ENCODE measurements at places on chromosomes 16 and 17.

GRCh38 chr16:1309888-1310831, 724 bp downstream of the UBE2I start:
- peak; percentile 57 for DNase-seq

DNA sequence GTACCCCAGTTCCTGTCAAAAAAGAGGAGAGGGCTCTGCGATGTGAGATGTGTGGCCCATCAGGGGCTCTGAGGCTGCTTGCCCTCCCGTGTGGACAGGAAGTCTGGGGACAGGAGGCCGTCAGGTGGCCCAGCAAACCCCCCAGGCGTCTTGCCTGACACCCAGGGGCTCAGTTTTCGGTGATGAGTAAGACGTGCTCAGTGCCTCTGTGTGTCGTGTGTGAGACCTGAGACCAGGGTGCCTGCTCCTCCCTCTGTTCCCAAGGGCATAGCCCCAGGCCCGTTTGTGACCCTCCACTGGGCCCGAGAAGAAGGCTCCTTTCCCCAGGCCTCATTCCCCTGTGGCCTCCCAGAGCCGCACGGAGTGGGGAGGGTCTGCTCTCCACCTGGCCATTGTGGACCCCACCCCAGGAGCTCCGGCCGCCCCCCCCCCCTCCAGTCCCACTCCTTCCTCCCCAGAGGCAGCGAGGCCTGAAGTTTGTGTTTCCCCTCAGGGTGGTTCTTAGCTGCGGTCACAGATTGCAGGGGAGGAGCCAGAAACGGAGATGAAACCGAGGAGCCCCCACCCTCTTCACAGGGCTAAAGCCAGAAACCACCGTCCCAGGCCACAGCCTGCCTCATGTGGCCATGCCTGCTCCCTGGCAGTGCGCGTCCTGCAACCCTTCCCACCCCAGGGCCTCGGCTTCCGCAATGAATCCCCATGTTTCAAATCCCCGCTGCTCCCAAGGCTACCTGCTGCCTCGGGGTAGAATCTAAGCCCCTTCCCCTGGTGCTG, 4.9 kb upstream of the ACTG1 start:
- no peak for DNase-seq

DNA sequence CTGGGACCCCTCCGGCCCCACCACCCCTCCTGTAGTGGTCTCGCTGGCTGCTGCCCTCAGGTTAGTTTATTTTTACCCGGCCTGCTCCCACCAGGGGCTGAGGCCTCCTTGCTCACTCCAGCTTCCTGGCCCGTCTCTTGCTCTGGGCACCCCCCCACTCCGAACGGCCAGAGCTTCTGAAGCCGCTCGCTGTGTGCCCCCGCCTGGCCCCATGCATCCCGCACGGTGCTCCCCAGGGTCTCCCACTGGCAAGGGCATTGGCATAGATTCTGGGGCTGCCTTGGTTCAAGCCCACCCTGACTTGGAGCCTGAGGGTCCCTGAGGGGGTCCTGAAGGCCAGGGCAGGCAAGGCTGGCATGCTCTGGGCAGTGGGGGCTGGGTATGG, 186.4 kb downstream of the SEC14L1 start:
- no peak for DNase-seq

DNA sequence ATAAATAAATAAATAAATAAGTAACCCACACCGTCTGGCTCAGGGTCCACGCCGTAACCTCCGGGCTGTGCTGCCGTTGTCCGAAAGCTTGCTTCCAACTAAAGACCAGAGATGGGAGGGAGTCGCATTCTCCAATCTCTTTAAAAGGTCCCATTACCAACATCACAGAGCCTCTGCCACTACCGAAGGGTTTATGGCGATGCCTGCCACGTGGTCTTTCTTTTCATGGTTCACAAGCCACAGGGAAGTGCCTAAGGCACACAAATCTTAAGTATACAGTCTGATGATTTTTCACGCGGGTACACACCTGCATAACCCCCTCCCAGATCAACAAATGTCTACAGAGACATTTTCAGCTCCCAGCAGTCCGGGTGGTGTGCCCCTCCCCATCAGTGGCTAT, 1.4 kb downstream of the COTL1 start:
- DNase-seq, result no peak

DNA sequence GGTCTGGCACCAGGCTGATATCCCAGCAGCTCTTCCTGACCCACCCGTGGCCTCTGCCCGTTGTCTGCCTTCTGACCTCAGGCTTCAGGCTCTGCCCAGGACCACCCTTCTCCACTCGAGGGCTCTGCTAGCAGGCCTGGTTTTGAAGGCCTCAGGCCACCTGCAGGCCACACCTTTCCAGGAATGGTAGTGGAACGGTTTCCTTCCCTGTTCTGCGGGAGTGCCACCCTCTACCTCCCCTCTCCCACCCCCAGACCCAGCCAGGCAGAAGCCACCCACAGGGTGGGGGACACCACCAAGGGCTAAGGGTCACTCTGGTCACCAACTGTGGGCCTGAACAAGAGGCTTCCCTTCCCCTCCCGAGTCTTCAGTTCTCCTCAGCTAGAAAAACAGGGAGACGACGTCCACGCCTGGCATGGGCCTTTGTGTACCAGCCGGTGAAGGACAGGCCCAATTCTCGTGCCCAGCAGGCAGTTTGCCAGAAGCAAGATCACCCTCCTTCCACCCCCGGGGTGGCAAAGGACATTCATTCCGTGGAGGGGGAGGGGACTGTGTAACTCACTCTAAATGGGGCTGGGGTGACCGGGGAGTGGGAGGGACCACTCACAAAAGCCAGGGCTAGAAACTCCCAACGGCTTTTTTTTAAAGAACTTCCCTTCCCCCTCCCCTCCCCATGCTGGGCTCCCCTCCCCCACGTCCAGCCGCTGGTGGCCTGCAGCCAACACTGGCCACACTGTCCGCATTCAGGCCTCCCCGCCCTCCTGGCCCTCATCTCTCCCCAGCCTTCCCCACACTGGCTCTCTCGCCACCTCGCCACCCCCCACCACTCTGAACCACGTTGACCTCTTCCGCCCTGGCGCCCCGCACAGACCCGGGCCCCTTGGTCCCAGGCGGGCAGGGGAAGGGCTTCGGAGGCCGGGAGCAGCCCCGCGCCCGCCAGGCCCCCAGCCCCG, 7.7 kb downstream of the CBX4 start:
- DNase-seq, result no peak

- no peak for DNase-seq
Observed at GRCh38 chr16:73347500-73348375, 299.8 kb upstream of the ZFHX3 start.

GRCh38 chr16:63195336-63195735, 1159.1 kb upstream of the CDH8 start:
- no peak for DNase-seq

- DNase-seq, result no peak
Observed at GRCh38 chr16:28172336-28172735, 39.4 kb downstream of the XPO6 start.

- DNase-seq, result no peak
Observed at GRCh38 chr16:57533431-57534336, 2.7 kb downstream of the CCDC102A start.

DNA sequence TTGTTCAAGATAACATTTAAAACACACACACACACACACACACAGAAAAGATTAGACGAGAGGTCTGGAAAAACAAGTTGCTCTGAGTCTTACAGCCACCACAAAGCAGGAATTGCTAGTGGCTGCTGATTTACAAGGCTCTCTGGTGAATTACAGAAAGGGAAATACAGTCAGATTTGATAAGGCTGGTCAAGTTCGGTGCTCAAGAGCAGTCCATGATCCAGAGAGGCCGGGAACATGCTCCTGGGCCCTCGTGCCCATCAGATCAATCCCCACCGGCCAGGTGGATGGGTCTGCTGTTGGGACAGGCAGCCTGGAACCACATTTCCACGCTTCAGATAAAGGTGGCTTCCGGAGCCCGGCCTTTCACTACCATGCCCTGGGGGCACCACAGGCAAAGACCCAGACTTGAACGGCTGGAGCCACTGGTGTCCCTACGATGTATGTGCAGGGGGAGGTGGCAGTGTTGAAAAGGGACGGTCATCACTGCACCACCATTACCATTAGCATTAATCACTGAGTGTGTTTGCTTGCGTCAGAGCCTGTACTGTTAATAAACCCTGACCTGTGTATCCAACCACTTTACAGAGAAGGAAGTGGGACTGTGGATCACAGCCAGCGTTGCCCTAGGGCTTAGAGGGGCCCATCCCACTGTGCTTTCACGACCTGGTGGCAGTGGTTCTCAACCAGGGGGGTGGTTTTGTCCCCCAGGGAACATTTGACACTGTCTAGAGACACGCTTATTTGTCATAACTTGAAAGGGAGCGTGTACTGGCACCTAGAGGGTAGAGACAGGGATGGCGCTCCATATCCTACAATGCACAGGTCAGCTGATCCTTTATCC, 95.1 kb downstream of the XYLT1 start:
- DNase-seq, result no peak

DNA sequence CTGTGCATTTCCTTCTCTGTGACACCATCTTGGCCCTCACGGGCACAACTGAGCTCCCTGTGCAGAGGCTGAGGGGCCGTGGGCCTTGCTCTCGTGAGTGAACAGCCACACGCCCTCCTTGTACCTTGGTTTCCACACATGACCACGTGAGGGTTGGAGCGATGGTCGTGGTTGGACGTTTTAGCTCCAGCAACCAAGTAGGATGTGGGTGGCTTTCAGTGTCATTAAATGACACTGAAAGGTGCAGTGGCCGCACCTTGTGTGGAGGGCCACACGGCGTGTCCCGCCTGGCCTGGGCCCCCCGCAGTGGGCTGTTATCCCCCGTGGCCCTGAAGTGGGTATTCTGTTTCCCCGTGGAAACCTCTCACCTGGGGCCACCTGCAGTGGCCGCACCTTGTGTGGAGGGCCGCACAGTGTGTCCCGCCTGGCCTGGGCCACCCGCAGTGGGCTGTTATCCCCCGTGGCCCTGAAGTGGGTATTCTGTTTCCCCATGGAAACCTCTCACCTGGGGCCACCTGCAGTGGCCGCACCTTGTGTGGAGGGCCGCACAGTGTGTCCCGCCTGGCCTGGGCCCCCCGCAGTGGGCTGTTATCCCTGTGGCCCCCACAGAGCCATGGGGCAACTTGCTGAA, 28.2 kb downstream of the ACSF3 start:
- no peak for DNase-seq

- DNase-seq, result no peak
Observed at GRCh38 chr17:71166311-71166710, 954.5 kb upstream of the SOX9 start.

GRCh38 chr16:10181196-10182162, 749 bp downstream of the GRIN2A start:
- peak; percentile 68 for DNase-seq

GRCh38 chr16:75491876-75492275, 3.4 kb downstream of the CHST6 start:
- peak; percentile 18 for DNase-seq

- DNase-seq, result peak; percentile 45
Observed at GRCh38 chr16:80583466-80583865, 42.7 kb downstream of the DYNLRB2 start.

- DNase-seq, result no peak
Observed at GRCh38 chr16:27511657-27512448, 37.9 kb downstream of the GTF3C1 start.

- DNase-seq, result no peak
Observed at GRCh38 chr16:20073203-20074098, at the start of gene GPR139. Gene GPR139 (minus strand): TSS chr16:20073890. CDS start chr16:20073616, 274 bp downstream.

DNA sequence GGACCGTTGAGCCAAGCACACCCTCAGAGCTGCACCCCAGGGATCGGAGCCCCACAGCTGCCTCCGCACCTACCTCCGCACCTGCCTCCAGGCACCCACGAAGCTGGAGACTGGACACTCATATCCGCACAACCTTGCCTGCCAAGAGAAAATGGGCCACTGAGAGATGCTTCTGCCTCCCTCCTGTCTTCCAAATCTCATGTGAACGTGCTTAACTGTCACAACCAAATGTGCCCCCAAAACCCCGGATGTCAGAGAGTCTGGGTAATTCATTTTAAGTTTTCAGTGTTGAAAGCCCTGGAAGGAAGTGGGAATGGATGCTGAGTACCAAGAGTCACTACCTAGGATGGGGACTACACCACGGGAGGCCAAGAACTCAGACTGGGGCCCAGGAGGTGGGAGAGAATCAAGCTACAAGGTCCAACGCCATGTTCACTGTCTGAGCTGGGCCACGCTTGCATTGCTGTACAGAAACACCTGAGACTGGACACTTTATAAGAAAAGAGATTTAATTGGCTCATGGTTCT, 49.5 kb upstream of the MEAK7 start:
- DNase-seq, result no peak

DNA sequence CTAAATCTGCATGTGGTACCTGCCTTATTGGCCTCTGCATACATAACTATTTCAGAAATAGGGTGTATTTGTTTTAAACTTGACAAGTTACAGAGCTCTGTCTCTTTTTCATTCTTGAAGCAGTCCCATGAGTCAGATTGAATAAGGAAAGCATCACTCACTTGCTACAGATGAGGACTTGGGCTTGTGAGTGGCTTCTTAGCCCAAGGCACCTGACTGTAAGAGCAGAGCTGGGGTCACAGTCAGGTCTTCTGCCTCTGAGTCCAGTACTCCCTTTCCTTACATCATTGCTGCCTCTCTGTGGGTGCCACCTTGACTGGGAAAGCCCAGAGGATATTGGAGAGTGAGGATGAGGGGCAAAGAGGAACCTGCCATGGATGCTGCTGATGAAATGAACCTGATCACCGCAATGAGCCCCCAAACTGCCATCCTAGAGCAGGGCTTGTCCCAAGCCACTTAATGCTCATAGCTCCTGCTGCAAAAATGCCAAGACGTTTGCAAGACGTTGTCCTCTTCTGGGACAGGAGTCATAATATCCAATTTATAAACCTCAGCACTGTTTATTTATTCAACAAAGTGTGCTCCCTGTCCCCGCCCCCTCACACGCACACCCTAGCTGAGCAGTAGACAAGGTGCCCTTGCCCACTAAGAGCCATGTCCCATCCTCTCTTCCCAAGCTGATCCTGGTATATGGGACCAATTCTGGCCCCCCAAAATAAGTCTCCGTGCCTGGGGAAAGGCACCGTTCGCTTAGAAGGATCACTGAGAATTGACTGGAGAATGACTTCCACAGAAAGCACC, 74.1 kb downstream of the CCDC182 start:
- no peak for DNase-seq

GRCh38 chr17:68580236-68580770, 20.9 kb downstream of the FAM20A start:
- peak; percentile 39 for DNase-seq

GRCh38 chr16:59044616-59045015, 310.5 kb upstream of the GOT2 start:
- DNase-seq, result no peak

DNA sequence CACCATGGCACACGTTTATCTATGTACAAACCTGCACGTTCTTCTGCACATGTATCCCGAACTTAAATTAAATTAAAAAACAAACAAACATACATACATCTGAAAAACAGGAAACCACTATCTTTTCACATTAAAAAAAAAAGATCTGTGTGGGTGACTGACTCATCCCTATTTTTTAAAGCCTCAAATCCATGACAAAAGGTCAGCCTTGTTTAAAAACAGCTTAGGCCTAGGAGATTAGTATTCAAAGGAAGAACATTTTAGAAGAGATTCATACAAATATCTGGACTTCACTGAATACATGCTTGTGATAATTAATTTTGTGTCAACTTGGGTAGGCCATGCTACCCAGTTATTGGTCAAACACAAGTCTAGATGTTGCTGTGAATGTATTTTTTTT, 4.7 kb upstream of the PRKAR1A start:
- DNase-seq, result no peak

GRCh38 chr17:15503731-15504130, 36.3 kb upstream of the CDRT4 start:
- no peak for DNase-seq
